ENCODE measurements at places on chromosomes 11 and 22.

DNA sequence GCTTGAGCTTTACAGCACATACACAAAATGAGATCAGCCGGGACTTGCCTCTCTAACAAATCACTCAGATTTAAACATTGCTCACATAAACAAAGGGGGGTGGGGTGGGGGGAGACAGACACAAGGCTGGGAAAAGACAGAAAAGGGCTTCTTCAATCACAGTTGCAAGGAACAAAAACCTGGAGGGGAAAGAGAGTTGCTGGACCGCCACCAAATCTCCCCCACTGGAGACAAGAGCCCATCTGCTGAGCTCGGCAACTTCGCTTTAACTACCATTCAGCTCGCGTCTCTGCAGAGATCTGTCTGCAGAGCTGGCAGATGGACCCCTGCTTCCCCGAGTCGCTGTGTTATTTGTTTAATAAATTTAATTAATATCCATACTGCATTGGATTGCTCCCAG, 165.0 kb downstream of the RCN1 start:
- DNase-seq: no peak

GRCh38 chr11:6682591-6682935, 577 bp downstream of the MRPL17 start:
- no peak for DNase-seq

DNA sequence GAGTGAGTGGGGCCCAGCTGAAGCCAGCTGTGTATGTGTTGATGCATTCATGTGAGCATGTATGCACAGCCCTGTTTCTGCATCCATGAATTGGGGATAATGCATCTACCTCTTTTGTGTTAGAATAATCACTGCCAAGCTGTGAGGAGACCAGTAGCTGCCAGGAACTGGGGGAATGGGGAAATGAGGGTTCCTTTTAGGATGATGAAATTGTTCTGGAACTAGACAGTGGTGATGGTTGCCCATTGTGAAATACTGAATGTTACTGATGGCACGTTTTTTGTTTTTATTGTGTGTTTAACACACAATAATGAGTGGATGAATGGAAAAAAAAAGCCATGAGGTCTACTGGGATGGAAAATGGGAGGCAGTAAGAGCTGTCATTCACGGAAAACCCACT, 45.3 kb upstream of the WNT11 start:
- DNase-seq: no peak

DNA sequence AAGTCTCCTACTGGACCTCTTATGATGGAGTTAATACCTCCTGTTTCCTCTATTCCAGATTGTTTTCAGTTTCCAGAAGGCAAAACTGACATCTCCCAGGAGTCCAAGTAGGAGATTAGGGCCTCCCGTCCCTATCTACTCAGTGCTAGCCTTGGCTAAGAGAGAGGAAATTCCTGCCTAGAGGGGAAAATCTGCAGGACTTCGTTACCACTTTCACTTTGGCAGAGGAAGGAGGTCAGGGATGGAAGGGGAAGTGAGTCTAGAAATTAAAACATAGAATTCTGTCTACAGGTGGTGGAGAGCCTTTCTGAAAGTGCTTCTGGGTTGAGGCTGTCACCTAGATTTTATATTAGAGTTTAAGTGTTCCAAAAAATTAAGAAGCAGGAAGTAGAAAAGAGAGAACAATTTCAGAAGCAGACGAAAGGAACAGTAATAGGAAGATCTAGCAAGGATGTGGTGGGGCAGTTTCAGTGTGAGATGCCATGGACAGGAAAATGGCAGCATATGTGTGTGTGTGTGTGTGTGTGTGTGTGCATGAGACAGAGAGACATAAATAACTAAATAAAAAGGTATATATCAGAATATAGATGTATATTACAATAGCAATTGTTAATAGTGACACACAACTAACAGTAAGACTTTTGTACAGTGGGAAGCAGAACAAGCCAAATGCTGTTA, 2.4 kb upstream of the TRIM68 start:
- no peak for DNase-seq

DNA sequence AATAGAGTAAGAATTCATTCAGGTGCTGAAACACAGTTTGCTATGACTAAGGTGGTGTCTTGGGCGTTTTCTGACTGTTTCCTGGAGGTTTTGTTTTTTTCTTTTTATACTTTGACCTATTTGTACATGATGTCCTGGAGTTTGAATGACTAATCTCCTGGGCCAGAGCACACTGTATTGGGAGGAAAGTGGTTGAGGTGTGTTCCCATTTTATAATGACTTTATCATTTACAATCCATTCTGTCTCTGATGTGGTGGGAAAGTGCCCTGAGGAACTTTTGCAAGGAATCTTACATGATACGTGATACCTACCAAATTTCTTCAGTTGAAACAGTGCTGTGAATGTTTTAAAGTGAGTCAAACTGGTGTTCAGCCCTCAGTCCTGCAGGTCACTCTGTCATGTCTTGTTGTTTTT, 80.8 kb downstream of the TNRC6B start:
- DNase-seq: no peak

DNA sequence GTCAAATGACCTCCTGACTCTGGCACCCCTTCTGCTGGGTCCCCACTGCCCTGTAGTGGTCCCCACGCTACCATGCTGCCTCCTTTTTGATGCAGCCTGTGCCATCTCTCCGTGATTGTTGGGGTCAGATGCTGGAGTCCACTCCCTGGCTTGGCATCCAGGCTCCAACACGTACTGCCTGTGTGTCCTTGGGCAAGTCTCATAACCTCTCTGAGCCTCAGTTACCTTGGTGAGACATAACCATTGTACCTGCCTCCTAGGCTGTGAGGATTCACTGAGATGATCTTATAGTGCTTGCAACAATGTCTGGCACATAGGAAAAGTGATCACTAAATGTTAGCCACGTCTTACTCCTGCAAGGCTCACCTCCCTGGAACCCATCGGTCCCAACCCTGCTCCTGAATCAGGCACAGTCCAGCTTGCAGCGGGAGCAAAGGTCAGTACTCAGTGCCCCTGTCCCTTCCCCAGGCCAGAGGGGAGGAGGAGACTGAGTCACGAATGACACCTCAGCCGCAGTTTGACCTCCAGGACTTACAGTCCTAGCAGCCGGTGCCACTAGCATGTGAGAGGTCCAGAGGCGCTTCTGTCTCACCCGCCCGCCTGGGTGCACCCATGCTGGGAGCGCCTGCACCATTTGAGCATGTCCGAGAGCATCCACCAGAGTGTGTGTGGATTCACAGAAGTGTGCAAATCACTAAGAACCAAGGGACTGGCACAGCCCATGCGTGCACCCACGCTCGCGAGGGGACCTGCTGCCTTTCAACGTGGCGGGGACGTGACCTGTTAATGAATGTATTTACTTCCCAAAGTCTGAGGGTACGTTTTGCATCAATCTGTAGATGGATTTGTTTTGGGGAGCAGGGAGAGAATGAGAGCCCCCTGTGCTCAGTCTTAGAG, 3.0 kb upstream of the APOA4 start:
- no peak for DNase-seq

DNA sequence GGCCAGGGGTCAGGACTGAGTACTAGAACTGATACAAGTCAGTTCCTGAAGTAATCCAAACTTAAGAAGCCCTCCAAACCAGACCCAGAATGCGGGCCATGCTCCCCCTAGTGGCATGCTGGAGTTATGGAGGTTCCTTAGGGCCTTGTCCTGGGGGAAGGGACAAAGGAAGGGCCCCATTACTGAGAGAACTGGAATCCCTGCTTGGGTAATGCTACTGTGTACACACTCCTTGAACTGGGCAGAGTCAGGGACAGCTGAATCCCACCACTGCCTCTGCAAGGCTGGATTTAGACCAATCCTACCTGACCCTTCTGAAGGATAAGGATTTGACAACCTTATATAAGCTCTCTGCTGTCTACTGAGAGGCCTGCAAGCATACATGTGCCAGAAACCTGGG, 97.3 kb upstream of the AKIP1 start:
- peak; percentile 55 for DNase-seq

GRCh38 chr11:94183886-94184264, 55.2 kb downstream of the PANX1 start:
- peak; percentile 13 for DNase-seq

- no peak for DNase-seq
These were observed 1.6 kb downstream of the JOSD1 start for GRCh38 chr22:38699143-38699542.

DNA sequence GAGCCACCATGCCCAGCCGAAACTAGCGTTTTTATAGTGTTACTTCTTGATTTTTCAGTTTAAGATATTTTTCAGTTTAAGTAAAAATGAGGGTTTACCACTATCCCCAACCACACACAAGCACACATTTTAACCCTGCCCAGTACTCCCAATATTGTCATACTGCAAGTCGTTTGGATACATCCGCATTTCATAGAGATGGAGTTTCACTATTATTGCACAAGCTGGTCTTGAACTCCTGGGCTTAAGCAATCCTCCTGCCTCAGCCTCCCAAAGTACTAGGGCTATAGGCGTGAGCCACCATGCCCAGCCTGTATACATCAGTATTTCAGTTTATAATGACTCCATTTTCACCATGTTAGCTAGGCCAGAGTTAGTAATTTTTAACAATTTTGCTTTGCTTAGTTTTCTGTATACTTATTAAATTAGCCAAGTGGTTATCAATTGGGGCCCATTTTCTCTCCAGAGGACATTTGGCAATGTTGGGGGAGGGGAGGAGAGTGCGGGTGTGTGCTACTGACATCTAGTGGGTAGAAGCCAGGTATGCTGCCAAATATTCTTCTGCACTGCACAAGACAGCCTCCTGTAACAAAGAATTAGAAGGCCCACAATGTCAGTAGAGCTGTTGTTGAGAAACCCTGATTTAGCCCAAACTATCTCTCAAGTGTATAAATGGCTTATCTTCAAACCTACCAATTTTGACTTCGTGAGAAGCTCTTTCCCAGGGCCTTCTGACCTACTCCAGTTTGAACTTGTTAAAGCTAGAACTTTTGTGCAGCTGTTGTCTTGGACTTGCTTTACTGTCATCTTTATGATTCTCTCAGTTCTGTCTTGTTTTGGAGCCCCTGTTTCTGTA, 7.3 kb downstream of the USP47 start:
- peak; percentile 24 for DNase-seq

DNA sequence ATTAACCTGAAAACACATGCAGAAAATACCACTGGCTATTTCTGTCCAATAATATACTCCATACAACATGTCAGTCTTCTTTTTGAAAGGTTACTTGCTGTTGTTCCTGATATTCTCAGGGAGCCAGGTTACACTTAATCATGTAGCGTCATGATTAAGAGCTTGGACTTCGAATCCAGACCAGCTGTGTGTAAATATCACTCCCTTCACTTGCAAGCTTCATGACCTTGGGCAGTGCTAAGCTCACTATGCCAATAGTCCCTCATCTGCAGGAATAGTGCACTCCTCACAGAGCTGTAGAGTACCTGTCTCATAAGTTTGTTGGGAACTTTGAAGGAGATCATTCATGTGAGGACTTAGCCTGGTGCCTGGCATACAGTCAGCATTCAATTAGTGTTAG, 1.9 kb downstream of the HTR3B start:
- DNase-seq: no peak

DNA sequence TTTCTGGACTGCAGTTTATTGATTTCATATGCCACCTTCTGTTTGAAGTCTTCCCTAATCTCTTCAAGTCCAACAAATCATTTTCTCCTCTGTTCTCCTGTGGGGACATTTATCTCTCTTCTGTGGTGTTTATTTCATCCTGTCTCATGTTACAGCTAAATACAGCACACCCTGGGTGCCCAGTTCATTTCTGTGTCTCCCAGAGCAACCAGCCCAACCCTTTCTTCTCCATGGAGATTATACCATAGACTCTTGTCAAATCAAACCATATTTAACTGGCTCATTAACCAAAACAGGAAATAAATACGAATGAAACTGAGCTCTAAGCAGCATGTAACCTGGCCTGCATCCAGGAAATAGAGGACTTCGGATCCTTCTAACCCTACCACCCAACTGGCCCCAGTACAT, at the start of gene MS4A8:
TSS of gene MS4A8 (plus strand) at position 329 of the 408 bp plus-strand sequence. CDS start 1,249 bp downstream, outside the sequence.
- no peak for DNase-seq

- DNase-seq: no peak
These were observed 13.5 kb upstream of the LRP5 start for GRCh38 chr11:68298659-68299516.

DNA sequence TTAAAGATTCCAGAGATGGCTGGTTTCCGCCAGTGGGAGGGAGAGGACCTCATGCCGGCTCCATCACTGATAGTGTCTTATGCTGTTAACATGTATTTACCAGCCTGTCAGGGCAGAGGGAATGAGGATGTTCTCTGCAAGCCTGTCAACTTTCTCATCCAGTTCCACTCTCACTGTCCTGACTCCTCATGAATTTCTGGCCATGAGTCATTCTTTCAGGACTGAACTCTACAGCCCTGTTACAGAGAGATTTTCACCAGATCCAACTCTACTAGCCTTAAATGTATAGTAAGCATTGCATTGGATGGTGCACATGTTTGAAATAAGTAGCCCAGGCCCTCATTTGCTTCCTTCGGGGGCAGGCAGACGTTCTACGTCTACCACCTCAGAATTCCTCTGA, 387.7 kb downstream of the TMEM135 start:
- DNase-seq: no peak

- no peak for DNase-seq
These were observed 20.0 kb upstream of the CD5 start for GRCh38 chr11:61082062-61082870.

DNA sequence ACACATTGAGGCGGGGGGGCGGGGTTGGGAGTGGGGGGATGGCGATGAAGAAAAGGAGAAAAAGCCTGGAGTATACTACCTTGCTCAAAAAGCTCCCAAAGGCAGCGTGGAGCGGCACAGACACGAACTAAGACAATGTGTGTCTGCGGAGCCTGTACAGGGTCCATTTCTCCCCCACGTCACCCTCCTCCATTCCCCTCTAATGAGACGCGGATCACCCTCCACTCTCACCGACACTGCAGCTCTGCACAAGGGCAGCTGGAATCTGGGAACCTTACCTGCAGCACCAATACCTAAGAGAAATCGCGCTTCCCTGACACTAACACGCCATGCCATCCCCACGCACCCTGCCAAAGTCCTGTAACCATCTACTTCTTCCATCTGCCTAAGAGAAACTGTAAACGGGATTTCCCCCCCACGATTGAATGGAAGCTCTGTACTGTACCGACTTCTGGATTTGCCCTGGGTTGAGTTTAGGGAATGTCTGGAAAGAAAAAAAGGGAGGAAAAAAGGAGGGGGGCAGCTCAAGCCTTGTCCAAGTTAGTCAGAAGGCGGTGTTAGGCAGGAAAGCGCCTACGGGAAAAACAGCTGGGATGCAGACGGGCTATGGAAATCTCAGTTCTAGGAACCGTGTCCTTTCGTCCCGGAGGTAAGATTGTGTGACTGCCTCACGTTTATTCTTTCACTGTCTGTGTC, 125.7 kb upstream of the C11orf58 start:
- no peak for DNase-seq

GRCh38 chr11:95524314-95525036, 265.1 kb downstream of the FAM76B start:
- no peak for DNase-seq

DNA sequence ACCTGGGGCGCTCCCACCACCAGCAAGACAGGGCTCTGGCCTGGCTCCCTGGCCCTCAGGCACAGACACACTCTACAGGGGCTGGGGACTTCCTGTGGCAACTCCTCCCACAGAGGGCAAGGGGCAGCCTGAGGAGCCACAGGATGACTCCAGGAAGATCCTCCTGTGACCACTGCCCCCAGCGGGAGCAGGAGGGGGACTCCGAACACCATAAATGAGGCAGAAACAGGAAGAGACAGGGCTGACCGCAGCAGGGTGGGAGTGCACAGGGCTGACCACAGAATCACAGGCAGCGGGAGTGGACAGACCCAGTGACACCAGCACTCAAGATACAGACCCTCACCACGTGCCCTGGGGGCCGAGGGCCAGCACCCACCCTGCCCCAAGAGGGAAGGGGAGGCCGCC, 10.8 kb downstream of the ARAP1 start:
- DNase-seq: no peak

- no peak for DNase-seq
These were observed 779 bp downstream of the SELENOH start for GRCh38 chr11:57742087-57742452.

- DNase-seq: no peak
These were observed 63.0 kb downstream of the RPL27A start for GRCh38 chr11:8745431-8746253.

Measured in stimulated activated CD8-positive, alpha-beta memory T cell treated with anti-CD3 and anti-CD28 coated beads, Interleukin-2, amount 100 ng/mL, for 48 hours (primary cell).